Activated naive CD4-positive, alpha-beta T cell (primary cell): ENCODE measurements at places on chromosomes 7 and 10.

GRCh38 chr7:150986099-150986512 is 4.7 kb upstream of the NOS3 start:
- peak; percentile 13 for DNase-seq

DNA sequence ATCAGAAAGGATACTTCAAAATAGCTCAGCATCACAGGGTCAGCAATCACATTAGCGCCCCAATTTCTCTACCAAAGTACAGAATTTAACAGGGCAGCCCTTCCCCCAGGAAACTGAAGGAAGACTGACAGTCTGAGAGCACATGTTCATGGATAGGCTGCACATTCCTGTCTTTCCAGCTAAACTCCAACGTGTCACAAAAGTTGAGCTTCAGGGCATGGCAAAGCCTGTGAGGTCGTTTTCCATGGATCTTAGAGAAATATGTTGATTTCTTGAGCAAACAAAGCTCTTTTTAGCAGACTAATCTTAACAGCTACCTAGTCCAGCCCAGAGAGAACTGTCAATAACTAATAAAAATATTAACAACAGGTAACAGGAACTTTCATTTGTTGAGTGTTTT is 207.9 kb downstream of the GRM3 start:
- DNase-seq, result no peak

DNA sequence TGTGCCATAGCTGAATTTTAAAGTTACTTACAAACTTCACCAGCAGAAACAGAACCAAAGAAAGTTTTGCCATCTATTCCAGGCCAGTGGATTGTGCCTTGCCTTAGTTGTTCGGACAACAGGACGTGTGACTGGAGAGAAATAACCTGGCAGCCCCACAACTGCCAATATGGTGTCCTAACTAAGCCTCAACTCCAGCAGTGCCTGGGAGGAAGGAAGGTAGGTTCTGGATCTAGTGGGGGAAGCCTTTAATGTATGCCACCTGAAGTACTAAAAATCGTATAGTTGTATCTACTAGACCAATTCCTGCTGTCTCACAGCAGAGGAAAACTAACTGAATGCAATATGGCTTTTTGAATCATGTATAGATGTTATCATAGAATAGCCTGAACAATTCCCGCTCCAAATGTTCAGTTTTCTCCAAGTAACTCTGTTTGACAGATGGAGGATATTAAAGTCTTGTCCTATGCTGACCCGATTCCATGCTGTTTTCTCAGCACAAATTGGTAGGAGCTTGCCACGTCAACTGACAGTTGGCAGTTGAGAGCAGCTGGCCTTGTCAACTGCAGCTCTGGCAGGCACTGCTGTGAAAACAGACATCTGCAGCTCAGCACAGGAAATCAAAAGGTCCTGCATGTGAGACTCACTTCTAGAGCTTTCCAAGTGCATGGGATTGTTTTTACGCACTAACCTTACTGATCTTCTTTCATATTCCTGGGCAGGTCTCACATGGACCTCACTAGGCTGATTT is 84.5 kb upstream of the WNT16 start:
- no peak for DNase-seq

DNA sequence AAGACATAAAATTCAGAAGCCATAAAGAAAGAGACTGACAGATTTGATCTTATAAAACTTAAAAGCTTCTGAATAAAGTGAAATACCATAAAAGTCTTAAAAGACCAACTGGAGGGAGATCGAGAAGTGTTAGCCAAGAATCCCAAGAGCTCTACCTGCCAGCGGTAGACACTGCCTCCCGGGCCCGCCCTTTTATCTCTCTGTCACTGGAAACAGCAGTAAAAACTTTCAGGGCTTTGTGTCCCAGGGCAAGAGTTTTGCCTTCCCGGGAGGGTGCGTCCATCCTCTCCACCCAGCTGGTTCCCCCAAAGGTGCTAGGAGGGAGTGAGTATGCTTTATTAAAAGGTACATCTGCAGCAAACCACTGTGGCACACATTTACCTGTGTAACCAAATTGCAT is 5.8 kb downstream of the PLA2G12B start:
- DNase-seq, result no peak

DNA sequence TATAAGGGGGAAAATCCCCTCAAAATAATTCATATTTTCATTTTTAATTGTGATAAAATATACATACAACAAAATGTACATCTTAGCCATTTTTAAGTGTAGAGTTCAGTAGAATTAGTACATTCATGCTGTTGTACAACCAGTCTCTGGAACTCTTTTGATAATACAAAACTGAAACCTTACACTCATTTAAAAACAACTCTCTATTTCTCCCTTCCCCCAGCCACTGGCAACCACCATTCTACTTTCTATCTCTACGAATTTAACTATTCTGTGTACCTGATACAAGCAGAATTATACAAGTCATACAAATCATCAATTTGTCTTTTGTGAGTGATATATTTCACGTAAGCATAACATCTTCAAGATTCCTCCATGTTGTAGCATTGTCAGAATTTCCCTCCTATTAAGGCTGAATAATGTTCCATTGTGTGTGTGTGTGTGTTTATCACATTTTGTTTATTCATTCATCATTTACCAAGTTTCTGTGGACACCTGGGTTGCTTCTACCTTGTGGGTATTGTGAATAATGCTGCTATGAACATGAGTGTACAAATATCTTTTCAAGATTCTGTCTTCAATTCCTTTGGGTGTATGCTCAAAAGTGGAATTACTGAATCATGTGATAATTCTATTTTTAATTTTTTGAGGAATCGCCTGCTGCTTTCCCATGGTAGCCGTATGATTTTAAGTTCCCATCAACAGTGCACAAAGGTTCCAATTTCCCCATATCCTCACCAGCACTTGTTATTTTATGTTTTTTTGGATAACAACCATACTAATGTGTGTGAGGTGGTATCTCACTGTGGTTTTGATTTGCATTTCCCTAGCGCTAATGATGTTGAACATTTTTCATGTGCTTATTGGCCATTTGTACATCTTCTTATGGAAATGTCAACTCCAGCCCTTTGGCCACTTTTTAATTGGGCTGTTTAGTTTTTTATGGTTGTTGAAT is 4.7 kb upstream of the EBLN1 start:
- DNase-seq, result no peak

DNA sequence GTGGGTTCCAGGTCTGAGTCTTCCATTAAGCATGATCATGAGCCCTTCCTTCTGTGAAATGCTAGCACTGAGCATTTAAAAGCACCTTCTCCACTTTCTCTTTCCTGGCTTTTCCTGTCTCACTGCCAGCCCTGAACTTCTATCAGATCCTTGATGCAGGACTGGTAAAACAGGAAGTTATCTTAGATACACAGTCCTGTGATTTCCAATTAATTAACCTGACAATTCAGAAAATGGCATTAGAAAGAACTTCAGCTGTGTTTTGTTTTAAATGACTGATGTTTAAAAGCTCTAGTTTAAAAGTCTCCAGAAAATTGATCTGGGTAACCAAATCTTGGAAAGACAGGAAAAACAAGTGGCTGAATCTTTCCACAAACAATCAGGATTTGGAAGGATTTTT is 79.0 kb upstream of the MACROH2A2 start:
- DNase-seq, result no peak

DNA sequence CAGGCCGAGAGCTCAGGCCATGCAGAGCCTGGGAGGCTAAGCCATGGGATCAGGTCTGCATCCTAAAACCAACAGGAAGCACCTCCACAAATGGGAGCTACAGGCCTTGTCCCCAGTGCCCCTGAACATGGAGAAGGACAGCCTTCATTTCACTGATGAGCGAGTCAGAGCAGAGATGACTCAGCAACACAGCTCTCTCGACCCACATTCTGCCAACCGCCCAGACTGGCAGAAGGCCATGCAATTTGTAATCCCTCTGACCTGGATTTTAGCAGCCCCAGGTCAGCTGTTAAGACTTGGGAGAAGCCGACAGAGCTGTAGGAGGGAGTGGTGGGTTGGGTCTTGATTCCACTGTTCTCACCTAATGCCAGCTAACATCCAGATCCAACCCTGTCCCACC is 25.5 kb downstream of the VOPP1 start:
- no peak for DNase-seq

GRCh38 chr10:53697038-53697437 is 924.5 kb upstream of the MBL2 start:
- DNase-seq, result no peak

GRCh38 chr7:64314566-64314965 is 805 bp downstream of the ZNF736 start:
- DNase-seq, result no peak

DNA sequence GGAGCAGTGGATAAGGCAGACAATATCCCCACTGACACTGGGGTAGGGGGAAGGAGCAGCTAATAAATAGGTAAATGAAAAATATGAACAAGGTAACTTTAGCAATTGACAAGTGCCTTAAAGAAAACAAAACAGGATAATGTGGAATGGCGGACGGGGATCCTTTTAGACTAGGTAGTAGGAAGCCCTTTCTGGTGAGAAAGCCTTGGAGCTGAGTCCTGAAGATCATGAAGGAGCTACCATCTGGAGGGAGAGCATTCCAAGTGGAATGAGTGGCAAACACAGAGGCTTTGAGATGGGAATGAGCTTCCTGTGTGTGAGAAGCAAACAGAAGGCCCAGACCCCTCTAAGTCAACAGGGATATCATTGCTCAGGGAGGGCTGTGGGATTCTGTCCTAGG is 16.0 kb upstream of the ATXN7L1 start:
- DNase-seq, result no peak

DNA sequence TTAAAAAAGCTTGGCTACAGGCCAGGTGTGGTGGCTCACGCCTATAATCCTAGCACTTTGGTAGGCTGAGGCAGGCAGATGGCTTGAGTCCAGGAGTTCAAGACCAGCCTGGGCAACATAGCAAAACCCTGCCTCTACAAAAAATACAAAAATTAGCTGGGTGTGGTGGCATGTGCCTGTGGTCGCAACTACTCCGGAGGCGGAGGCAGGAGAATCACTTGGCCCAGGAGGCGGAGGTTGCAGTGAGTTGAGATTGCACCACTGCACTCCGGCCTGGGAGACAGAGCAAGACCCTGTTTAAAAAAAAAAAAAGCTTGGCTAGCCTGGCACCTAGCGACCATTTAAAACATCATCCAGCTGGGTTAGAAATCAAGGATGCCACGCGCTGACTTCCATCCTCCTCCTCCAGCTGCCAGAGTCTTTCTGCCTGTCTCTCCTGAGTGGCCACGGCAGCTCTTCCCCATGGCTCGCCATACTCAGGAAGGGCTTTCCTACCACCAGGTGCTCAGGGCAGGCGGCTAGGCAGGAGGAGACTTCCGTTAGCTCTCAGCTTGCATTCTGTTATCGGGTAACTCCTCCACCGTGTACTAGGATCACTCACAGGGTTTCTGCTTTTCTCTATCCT is 45.0 kb downstream of the DENND2A start:
- no peak for DNase-seq

- no peak for DNase-seq
Observed at GRCh38 chr10:88618496-88618895, 31.9 kb downstream of the LIPJ start.

- no peak for DNase-seq
Observed at GRCh38 chr10:132330486-132330833, 1.5 kb upstream of the LRRC27 start.

DNA sequence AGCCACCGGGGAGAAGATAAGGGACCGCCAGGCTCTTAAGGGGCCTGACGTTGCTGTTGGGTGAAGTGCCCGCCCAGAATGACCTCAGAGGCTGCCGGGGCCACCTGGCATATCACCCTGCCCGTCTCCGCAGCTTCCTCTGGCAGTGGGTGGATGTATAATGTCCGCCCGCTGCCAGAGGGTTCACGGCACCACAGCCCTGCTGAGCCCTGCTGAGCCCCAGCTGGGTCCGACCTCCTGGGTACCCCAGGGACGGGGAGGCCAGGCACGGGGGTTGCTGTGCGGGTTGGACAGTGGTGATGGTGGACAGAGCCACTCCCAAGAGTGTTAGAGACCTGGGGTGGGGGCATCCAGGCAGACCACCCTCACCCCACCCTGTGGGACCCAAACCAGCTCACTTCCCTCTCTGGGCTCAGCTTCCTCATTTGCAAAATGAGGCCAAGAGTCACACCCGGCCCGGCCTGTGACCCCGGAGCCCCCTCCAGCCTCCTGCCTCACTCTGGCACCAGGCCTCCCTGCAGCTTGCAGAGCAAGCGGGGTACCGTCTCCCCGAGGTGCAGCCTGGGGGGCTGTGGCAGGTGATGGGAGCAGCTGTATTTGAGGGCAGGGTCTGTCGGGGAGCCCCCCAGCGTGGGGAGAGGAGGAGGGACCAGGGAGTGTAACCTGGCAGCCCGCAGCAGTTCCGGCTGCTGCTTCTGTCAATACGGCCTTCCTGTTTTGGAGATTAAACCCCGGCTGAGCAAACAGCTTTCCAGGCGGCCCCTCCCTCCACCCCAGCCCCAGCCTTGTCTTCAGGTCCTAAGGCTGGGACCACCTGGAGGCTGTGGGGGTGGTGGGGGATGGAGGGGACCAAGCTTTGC is 8.4 kb upstream of the LFNG start:
- DNase-seq, result peak; percentile 66

- DNase-seq, result no peak
Observed at GRCh38 chr7:55092186-55092974, 73.6 kb downstream of the EGFR start.

DNA sequence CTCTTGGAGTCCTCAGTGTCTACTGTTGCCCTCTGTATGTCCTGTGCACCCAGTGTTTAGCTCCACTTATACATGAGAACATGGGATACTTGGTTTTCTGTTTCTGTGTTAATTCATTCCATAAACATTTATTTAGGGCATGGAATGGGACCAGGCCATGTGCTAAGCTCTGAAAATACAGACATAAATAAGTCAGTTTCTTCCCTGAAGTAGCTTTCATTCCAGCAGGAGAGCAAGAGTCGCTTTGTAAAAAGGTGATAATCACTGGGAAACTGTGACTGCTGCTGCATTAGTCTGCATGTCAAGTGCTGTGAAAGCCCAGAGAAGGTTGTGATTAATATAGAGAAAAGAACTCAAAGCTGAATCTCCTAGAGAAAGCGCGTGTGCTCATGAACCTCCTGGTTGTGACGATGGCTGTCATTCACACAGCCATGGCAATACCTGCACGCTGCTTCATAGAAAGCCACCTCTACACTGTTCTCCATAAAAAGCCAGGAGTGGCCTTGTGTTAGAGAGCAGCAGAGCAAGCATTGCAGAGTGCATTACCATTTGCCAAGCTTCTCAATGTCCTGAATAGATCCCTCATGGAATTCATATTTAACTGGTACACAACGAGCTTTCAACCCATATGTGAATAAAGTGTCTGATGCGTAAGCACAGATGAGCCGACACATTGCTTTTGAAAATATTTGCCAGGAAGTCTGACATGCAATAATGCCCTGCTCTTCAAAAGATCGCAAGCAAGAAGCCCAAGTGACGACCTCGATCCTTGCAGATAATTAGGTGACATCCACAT is 30.6 kb upstream of the PITRM1 start:
- no peak for DNase-seq

- no peak for DNase-seq
Observed at GRCh38 chr7:148149730-148150129, 440.8 kb upstream of the C7orf33 start.

- no peak for DNase-seq
Observed at GRCh38 chr10:128078136-128078969, 47.9 kb downstream of the MKI67 start.
